ENCODE measurements at places on chromosomes 1 and 21. TPM values are rescaled to one million over a fixed set of nuclear protein-coding genes. Genes with fewer than 3 reads are reported as not detected.
A peak's percentile ranks its signal among the peaks of the same experiment; 100 is the strongest.

GRCh38 chr1:192709544-192709943 lies 73.6 kb downstream of the RGS13 start:
- no peak for DNase-seq

DNA sequence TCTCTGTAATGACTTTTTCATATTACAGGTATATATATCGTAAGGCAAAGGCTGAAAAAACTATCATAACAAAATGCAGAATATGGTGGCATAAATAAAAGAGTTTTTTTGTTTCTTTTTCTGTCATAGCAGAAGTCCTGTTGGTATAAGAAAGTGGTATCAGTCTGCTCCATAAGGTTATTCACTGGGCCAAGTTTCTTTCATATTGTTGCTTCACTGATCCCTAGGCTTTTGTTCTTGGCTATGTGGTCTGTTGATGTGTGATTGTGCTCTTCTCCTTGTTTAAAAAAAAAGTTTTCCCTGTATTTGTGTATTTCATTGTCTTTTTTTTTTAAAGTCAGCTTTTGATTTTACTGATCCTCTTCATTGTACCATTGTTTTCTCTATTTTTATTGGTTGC lies 26.0 kb downstream of the PTBP2 start:
- no peak for DNase-seq

- DNase-seq: no peak
These were observed 12.1 kb upstream of the FAM131C start for GRCh38 chr1:16085522-16085921.

Gene ARHGEF10L
- total RNA-seq: 46.6 TPM

DNA sequence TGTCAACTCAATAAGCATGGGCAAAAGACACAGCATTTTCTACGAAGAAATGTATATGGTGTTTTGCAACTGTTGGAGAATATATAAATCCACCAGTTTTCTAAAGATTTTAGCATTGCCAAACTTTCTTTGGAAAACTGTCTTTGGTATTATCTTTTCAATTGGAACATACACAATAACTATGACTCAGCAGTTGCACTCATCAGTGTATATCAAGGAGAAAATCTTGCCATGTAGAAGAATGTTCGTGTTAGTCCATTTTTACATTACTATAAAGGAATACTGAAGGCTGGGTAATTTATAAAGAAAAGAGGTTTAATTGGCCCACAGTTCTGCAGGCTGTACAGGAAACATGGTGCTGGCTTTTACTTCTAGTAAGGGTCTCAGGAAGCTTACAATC lies 41.1 kb downstream of the PRKAA2 start:
- no peak for DNase-seq

Gene ZFP69
- total RNA-seq: 5.8 TPM

GRCh38 chr1:55402142-55402541 lies 187.0 kb upstream of the USP24 start:
- DNase-seq: peak; percentile 87

- DNase-seq: peak; percentile 92
These were observed 9.1 kb upstream of the MTFR1L start for GRCh38 chr1:25810341-25811299.

Gene MPL
- 0.63 TPM for total RNA-seq

Gene FCAMR
- total RNA-seq: not detected

All from esophagus muscularis mucosa (tissue), 4 donors.